Aorta (tissue), 5 donors: ENCODE measurements at places on chromosomes 12 and 14. TPM values are rescaled to one million over a fixed set of nuclear protein-coding genes. Genes with fewer than 3 reads are reported as not detected.

WASHC4 gene
- 86.2 TPM for total RNA-seq

PHLDA1 gene
- 16.6 TPM for total RNA-seq

TMPRSS12 gene
- not detected for total RNA-seq

SIX6 gene
- not detected for total RNA-seq

PPP1R1A gene
- total RNA-seq = 13.6 TPM

YARS2 gene
- total RNA-seq = 11.5 TPM

AKAP3 gene
- 0.68 TPM for total RNA-seq
